Stimulated activated CD8-positive, alpha-beta memory T cell treated with anti-CD3 and anti-CD28 coated beads, Interleukin-7, amount 100 ng/mL, for 1 hour (primary cell): ENCODE measurements at places on chromosomes 16 and 17.

- DNase-seq, result no peak
Observed at GRCh38 chr16:924806-925205, 46.0 kb downstream of the LMF1 start.

GRCh38 chr17:34567691-34568465 is 11.5 kb upstream of the TMEM132E start:
- DNase-seq, result no peak

DNA sequence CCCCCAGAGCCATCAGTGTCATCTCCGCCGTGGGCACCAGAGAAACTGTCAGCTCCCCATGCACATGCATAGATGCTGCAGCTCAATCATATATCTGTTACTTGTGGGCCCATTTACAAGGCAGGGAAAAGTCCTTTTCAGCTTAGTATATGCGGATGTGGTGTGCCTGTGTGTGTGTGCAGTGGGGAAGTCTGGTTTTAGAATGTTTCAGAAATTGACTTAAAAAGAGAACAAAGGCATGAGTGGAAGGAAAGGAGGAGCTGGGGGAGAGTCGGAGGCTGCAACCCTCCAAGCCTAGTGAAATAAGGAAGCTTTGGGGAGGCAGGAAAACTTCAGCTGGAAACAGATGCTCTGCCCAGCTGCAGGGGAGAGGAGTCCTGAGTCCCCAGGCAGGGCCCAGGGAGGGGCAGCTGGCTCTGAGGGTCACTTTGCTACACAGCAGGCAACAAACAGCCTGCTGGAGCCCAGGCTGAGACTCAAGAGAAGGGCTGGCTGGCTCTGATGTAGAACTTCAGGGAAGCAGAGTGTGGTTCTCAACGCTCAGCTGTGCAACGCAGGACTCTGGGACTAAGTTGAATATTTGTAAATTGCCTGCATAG is 11.1 kb upstream of the CD300LD start:
- DNase-seq, result no peak

DNA sequence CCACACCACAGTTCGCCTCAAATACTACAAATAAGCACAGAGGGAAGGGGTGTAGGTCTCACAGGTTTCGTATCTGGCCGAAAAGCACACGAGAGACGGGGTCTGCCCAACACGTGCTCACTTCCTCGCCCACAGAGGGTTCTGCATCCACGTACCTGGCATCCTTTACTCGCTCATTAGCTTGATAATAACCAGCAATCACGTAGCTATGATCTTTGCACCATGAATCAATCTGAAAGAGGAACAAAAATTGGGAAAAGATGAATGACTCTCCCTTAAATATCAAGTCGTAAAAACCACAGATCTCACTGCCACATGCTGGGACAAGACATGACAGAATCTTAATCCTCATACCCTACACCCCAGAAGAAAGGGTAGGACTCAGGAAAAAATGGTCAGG is 10.5 kb downstream of the EMC8 start:
- DNase-seq, result no peak

GRCh38 chr17:68383120-68383442 is 74.2 kb downstream of the WIPI1 start:
- DNase-seq, result no peak

DNA sequence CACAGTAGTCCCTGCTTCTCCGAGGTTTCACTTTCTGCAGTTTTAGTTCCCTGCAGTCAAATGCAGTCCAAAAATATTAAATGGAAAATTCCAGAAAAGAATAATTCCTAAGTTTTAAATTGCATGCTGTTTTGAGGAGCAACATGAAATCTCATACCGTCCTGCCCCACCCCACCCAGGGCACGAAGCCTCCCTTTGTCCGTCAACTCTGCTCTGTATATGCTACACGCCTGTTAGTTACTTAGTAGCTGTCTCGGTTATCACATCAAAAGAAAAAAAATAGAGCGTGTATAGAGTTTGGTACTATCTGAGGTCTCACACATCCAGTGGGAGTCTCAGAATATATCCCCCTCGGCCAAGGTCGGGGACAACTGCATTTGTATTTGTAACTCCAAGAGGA is 129.4 kb upstream of the NOL11 start:
- no peak for DNase-seq

DNA sequence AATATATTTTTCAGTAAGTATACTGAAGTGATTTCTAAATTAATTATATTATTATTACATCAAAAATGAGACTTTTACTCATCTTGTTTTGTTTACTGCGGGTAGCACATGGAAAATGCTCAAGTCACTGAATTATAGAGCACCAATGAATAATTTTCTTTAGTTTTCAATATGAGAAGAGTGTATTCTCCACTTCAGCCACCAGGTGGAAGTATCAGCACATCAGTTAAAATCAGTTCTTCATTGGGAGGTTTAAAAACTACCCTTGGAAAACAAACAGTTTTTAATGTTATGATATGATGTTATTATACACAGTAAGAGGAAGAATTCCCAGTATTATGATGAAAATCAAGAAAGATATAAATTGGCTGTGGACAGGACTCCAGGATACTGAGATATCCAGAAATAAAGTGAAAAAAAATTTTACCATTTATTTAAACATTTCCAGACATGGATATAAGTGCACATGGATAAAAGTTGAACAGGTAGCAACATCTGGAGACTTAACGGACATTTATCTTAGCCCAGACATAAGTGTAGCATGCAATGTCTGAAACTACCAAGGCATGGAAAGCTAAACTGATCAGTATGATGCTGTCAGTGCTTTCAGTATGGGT is 467.3 kb downstream of the KCNJ2 start:
- DNase-seq, result no peak

DNA sequence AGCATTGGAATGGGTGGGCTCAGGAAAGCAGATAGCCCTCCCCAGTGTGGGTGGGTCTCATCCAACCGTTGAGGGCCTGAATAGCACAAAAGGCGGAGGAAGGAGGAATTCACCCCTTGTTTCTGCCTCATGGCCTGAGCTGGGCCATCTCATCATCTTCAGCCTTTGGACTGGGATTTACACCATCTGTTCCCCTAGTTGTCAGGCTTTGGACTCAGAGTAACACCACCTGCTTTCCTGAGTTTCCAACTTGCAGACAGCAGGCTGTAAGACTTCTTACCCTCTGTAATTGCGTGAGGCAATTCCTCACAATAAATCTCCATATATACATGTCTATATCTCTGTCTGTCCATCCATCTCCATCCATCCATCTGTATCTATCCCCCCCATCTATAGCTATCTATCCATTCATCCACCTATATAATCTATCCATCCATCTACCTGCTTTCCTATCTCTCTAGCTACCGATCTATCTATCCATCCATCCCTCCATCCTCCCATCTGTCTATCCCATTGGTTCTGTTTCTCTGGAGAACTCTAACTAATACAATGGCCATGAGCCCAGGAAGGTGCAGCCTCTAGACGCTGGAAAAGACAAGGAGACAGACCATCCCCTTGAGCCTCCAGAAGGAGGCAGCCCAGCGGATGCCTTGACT is 21.3 kb downstream of the DNAH17 start:
- no peak for DNase-seq

- DNase-seq, result no peak
Observed at GRCh38 chr16:66079671-66080334, 286.7 kb upstream of the CDH5 start.

DNA sequence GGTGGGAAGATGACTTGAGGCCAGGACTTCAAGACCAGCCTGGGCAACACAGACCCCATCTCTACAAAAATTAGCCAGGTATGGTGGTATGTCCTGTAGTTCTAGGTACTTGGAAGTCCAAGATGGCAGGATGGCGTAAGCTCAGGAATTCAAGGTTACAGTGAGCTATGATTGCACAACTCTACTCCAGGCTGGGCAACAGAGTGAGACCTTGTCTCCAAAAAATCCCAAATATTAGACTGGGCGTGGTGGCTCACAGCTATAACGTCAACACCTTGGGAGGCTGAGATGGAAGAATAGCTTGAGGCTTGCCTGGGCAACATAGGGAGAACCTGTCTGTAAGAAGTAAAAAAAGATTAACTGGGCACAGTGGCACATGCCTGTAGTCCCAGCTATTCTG is 30.8 kb downstream of the SUZ12 start:
- DNase-seq, result no peak

DNA sequence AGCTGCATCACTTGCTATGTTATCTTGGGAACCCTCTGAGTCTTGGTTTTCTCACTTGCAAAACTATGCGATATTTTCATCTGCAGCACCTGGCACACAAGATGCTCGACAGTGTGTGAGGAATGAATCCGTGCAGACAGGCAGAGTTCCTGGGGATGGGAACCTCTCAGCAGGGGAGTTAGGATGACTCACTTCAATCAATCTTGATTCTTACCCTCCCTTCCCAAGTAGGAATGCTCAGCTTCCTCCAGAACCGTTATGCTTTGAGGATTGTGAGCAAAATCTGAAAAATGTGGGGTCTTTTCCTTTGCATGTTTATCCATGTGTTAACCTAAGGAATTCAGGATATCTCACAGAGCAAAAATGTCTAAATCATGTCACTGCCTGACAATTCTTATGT is 68.9 kb upstream of the HNF1B start:
- DNase-seq, result no peak

GRCh38 chr16:55041540-55042234 is 111.0 kb downstream of the IRX5 start:
- no peak for DNase-seq

GRCh38 chr17:16937431-16937830 is 34.5 kb downstream of the TNFRSF13B start:
- DNase-seq, result no peak

GRCh38 chr16:75320435-75320834 is 69.0 kb upstream of the BCAR1 start:
- DNase-seq, result no peak

DNA sequence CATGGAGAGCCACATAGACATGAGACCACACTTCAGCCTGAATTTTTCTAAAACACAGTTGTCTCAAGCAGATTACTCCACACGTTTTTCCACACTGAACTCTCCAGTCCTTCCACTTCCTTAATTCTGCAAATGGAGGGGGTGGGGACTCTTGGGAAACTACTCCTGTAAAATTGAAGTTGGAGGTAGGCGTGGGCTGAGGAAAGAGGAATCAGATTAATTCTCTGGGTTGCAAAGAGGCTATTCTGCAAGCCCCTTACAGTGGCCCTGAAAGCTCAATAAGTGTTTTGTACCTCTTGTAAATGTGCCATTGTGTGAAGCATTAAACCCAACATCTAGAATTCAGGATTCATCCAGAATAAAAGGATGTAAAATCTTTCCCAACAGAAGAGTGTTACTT is 9.6 kb downstream of the MARVELD3 start:
- no peak for DNase-seq
